Left renal pelvis (tissue), 4 donors: ENCODE measurements at places on chromosomes 4 and X. TPM values are rescaled to one million over a fixed set of nuclear protein-coding genes. Genes with fewer than 3 reads are reported as not detected.

The NPY2R gene
- 0.93 TPM for polyA plus RNA-seq

GRCh38 chr4:115234405-115235093 lies 121.1 kb upstream of the NDST4 start:
- DNase-seq, result no peak

DNA sequence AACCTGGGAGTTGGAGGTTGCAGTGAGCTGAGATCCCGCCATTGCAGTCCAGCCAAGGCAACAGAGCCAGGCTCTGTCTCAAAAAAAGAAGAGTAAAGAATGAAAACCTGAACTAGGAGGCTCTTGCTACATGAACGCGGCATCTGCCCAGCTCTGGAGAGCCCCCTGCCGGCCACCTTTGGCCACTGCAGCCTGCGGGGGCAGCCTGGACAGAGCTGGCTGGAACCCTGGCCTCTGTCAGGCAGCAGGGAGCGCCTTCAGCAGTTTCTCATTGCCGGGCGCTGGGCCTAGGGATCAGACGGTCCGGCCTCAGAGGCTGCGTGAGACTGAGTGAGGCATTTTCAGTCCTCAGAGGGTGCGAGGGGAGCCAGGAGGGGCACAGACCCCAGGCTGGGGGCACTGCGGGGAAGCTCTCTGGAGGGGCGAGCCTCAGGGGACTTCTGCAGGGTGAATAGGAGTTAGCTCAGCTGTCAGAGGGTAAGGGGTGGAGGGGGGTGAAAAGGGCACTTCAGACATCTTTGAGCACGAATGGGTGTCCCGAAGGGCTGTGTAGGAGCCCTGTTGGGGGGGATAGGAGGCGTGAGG lies 17.5 kb downstream of the DOK7 start:
- no peak for DNase-seq

- DNase-seq, result no peak
Measured at GRCh38 chr4:110540581-110540980, 64.6 kb downstream of the ENPEP start.

GRCh38 chr4:58166490-58166889 lies 1056.3 kb upstream of the IGFBP7 start:
- DNase-seq, result no peak
